Activated naive CD8-positive, alpha-beta T cell treated with anti-CD3 and anti-CD28 coated beads, Interleukin-2, amount 50 U/mL, for 24 hours (primary cell): ENCODE measurements at places on chromosomes 3 and 15.
A peak's percentile ranks its signal among the peaks of the same experiment; 100 is the strongest.

- DNase-seq = no peak
Measured at GRCh38 chr3:155676252-155676981, 68.5 kb downstream of the PLCH1 start.

DNA sequence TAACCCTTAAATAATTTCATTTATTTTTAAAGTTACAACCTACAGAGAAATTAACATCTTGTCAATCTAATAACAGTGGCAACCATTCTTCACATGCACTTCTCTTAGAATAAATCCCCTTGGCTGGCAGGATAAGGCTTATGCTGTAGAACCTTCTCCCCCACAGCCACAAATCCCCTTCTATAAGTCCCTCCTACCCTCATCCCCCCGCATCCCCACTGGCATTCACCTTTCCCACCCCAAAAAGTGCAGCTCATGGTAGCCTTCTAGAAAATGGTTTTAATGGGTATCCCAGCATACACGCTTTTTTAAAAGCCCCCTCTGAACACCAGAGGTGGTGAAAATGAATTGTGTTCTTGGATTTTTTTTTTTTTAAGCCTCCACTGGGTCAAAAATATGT, 49.2 kb downstream of the CAPN7 start:
- DNase-seq = no peak

DNA sequence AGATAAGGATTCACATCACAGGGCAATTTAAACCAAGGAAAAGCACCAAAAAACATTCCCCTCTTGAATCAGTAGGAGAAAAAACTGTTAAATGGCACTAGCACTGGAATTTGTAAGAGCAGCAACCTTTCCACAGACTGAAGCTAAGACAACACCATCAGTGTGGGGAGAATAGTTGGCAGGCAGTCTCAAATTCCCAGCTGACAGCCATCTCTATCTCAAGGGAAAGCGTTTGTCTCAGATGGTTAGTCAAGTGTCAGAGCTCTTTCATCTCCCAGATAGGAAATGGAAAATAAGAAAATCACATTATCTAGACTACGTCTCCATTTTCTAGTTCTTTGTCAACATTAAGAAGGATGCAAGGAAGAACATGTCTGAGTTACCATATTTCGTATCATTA, 228.7 kb downstream of the WDR72 start:
- DNase-seq = no peak

- DNase-seq = no peak
Measured at GRCh38 chr15:30001602-30002001, 81.2 kb upstream of the GOLGA8J start.

DNA sequence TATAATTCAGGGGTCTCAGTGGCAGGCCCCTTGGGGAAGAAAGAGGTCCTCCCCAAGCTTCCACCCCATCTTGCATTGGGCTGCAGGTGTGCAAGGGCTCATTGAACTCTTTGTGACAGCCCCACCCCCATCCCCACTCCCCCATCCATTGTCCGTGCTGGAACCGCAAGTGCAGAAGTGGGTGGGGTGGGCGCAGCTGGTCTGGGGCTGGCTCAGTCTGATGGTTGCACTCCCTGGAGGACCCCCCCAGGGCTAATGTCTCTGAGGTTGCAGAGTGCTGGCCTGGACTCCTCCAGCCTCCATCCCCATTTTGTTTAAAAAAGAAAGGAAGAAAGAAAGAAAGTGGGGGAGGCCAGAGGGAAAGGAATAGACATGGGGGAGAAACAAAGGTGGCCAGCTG, 42.3 kb upstream of the ARL8B start:
- no peak for DNase-seq

- DNase-seq = no peak
Measured at GRCh38 chr3:85151555-85151954, 192.8 kb downstream of the CADM2 start.

DNA sequence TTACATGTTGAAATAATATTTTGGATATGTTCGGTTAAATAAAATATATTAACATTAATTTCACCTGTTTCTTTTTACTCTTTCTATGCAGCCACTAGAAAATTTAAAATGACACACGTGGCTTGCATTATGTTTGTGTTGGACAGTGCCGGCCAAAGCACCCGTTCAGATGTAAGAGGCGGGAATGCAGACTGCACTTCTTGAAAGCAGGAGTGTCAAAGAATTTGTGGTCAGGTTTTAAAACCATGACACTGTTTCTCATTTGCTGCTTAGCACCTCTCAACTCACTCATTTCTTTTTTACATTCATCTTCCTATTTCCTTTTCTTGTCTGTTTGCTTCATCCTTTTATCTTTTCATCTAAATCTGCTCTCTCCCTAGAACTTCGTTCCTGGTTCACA, 35.3 kb upstream of the MINAR1 start:
- DNase-seq = no peak

DNA sequence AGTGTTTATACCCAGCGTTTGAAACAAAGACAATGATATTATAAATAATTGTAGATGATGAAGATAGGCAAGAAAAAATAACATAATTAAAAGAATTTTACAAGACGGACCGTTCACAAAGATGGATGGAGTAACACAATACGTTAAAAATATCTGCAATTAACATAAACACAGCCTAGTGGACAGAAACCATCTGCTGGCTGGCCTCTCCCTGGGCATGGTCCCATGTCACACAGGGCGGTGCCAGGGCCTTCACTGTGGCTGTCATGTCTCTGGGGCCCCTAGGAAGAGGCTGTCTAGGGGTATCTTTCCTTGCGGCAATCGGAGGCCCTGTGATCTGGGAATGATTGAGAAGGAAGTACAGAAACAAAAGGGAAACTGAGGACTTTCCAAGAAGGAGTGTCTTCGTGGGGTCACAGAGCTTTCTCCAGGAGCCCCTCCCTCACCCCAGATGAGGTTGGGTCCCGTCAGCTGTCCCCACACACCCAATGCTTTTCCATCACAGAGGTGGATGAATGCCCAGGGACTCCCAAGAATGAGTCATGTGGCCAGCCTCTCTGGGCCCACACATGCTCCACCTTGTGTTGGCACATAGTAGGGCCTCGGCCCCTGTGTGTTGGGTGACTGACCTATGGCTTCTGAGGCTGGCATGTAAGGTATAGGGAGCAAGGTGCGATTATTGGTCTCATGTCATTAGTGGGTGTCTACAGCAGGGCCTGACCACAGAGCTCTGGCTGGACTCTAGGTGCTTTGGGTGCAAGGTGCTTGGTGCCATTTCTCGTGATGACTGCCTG, 87.1 kb downstream of the DNAJB8 start:
- DNase-seq = no peak

DNA sequence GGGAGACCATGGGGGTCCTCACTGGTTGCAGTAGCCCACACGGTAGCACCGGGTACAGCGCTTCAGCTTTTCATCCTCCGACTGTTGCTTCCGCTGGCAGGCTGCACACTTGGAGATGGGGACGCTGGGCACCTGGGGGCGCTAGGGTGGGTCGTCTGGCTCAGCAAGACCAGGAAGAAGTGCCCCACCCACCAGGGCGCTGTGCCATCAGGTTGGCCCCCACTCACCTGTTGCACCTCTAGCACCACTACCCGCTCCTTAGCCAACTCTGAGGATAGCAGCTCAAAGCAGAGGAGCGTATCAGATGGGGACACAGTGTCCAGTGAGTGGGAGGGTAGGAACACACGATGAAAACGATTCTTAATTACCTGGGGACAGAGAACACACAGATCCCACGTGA, 7.7 kb upstream of the QARS1 start:
- DNase-seq = no peak

DNA sequence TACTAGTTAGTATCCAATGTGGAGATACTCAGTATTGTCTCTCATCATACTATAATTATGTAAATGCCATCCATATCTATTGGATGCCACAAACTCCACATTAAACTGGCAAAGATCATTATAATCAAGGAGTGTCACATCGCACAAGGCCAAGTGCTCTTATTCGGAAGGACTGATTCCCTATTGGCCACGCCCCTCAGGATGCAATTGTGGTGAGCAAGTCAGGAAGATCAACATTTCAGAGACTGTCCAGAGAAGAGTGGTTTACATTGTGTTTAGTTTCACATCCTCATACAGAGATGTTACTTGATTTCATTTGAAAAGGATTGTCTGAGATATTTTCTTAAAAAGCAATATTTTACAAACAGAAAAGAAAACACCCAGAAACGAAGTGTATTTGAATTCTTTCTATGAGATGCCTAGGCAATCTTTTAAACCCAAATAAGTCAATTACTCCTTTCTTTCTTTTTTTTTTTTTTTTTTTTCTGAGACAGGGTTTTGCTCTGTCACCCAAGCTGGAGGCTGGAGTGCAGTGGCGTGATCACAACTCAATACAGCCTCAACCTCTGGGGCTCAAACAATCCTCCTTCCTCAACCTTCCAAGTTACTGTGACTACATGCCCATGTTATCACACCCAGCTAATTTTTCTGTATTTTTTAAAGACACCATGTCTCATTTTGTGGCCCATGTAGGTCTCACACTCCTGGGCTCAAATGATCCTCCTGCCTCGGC, 369.1 kb downstream of the RBMS3 start:
- no peak for DNase-seq

DNA sequence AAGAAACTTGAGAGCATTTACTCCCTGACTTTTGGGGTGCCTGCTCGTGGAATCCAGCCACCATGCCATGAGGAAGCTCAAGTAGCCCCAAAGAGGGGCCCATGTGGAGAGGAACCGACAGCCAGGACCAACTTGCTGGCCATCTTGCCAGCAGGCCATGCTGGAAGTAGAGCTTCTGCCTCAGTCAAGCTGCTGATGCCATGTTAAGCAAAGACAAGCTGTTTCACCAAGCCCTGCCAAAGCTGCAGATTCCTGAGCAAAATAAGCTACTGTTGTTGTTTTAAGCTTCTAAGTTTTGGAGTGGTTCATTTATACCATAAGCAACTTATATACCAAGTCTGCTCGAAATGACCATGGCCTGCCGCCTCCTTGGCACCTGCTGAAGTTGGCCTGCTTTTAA, 14.1 kb downstream of the RFTN1 start:
- no peak for DNase-seq

- DNase-seq = no peak
Measured at GRCh38 chr3:64354221-64354620, 129.0 kb upstream of the PRICKLE2 start.

DNA sequence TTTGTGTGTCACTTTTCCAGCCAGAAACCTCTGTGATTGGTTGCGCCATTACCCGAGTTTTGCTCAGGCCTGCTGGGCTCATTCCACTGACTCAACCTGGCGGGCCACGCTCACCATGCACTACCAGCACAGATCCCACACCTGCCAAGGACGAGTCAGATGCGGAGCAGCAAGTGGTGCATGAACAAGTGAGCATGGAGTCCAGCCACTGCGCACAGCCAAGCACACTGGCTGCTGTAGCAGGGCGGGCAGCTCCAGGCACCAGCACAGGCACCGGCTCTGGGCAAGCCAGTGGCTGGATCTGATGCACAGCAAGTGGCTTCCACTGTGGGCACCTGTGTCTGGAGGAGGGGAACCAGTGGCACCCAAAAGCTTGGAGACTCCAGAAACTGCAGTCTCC, 110.4 kb downstream of the CBLB start:
- no peak for DNase-seq

GRCh38 chr15:56537881-56538280, 72.9 kb upstream of the MNS1 start:
- peak; percentile 12 for DNase-seq

DNA sequence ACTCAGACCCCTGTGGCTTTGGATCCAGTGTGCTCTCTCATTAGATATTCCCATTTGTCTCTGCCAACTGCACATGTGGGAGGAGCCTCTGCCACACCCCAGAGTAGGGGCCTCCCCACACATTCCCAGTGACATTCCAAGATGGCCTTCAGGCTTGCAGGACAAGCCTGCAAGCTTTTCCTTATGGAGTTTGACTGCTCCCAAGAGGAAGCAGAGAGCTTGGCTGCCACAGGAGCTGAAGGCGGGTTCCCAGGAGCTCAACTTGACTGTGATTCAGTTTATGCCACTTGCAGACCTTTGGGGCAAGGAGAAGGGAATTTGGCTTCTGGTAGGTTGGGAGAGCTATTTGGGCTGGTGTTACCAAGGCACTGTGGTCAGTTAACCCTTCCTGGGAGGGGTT, 22.5 kb upstream of the EPHB1 start:
- DNase-seq = no peak

DNA sequence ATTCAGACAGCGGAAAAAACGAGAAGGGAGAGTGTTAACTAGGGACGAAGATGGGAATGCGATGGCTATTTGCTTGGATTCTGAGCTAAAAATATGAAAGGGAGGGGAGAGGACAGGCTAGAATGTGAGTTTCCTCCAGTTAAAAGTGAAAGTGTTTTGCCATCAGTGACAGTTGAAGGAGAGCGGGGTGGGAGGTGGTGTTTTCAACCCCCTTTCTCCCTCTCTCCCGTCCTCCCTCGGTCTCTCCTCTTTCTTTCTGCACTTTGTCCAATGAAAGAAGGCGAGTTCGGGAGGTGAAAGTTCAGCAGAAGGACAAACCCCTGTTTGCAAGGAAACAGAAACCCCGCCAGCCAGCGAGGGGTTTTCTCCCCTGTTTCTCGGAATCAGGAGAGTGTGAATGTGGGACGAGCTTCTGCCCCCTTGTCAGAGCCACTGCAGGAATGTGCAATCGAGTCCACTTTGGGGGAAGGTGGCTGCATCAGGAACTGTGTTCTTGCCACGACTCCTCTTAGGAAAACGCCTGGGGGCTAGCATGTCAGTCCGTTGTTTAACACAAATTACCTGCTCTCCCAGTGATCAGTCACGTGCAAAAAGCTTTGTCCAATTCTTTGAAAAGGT, 975 bp upstream of the FOXP1 start:
- DNase-seq = peak; percentile 72

- DNase-seq = no peak
Measured at GRCh38 chr3:155554777-155555451, 190.0 kb downstream of the PLCH1 start.

- DNase-seq = no peak
Measured at GRCh38 chr3:29050155-29050554, 230.7 kb upstream of the RBMS3 start.

DNA sequence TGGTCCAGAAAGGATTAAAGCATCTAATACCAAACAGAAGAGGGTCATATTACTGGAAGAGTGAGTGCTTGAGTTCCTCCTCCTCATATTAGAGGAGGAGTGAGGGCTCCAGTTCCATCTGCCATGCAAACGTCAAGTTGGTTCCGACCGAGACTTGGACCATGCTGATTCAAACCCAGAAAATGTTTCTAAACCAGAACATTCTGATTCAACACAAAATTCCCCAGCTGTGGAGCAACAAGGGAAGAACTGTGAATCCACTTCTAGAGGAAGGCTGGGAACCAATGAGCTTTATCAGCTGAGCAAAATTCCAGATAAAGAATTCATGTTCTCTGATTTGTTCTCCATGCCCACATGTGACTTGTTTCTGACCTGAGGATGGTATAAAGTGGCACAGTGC, 135.6 kb upstream of the WNT5A start:
- no peak for DNase-seq

GRCh38 chr3:151318991-151319390, 2.4 kb upstream of the GPR87 start:
- no peak for DNase-seq
